T-cell (primary cell): ENCODE measurements at places on chromosomes 13 and 19. TPM values are rescaled to one million over a fixed set of nuclear protein-coding genes. Genes with fewer than 3 reads are reported as not detected.

The ZNF726 gene
- 2.6 TPM for total RNA-seq

The CGB2 gene
- not detected for total RNA-seq

The UNC13A gene
- total RNA-seq: not detected

The LRRC63 gene
- total RNA-seq: 0.54 TPM

The ANGPTL4 gene
- 0.19 TPM for total RNA-seq

GRCh38 chr19:48192750-48193149 is 22.3 kb downstream of the ZSWIM9 start:
- no peak for DNase-seq

DNA sequence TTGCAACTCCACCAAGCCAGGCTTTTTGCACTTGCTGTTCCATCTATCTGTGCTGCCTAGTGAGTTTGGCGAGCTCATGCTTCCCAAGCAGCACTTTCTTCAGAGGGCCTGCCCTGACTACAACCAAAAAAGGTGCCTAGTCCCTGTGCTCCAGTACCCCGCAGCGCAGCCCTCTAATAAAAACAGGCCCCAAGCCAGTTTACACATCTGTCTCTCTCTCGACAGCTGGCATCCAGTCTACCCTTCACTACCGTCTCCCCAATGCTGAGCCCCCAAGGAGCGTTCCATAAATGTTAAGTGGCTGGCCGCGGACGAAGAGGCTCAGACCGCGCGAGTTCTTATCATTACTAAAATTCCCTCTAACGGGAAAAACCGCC is 512 bp downstream of the MED4 start:
- DNase-seq: no peak
